RKO (cell line): ENCODE measurements at places on chromosomes 1 and 21.

DNA sequence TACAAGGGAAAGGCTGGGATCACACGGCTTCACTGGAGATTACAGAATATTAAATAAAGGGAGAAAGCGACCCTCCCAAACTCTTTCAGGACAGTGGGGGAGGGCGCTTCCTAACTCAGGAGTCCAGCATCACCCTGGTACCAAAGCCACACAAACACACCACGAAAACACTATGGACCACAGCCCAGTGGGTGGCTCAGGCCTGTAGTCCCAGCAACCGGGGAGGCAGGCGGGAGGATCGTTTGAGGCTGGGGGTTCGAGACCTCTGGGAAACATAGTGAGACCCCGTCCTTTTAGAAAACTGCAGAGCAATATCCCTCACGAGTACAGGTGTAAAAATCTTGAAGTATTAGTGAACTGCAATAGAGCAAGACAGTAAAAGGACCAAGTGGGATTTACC is 16.0 kb downstream of the TRIM11 start:
- no peak for DNase-seq

DNA sequence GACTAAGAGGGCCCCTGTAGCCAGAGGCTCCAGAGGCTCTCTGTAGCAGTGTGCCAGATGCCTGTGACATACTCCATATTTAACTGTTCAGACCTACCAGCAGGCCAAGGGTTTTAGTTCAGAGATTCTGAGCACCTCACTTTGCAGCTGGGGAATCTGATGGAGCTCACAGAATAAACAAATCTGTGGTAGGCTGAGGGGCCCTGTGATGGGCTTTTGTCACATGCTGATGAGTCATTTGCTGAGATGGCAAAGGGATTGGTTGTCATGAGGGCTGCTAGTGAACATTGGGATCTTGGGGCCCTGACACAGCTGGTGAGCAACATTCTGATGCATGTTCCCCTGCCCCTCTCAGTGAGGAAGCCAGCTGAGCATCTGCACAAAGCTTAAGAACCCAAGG is 482.2 kb downstream of the CAMTA1 start:
- peak; percentile 39 for DNase-seq

- no peak for DNase-seq
These were observed 6.7 kb downstream of the CDC7 start for GRCh38 chr1:91507328-91507727.

DNA sequence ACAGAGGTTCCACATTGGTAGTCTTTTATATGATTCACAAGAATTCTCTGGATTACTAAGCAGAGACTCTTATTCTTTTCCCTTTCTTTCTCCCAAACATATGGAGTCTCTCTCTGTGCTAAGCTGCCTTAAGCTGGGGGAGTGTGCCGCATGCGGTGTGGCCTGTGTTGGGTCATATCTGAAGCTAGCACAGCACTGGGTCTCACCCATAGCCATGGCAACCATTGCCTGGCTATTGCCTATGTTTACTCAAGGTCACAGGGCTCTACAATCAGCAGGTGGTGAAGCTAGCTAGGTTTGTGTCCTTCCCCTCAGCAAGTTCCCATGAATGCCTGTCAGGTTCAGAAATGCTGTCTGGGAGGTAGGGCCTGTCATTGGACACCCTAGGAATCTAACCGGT is 73.6 kb upstream of the ZRANB2 start:
- DNase-seq, result no peak

- DNase-seq, result no peak
These were observed 76.7 kb upstream of the VCAM1 start for GRCh38 chr1:100642826-100643225.

DNA sequence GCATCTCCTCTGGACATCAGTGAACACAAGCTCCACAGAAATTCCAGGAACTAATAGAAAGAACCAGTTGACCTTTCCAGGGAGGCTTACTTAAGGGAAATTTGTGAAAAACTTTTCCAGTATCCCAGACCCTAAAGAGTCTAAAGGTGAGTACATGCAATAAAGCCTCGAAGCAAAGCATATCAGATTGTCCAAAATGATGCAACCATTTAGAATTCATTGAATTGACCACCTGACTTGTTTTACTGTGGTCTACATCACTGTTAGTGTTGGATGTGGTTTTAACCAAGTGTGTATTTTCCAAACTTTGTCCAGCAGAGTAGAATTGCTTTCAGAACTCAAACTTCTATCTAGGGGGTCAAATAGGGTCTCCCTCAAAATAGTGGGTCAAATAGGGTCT is 76.3 kb upstream of the TIAM1 start:
- no peak for DNase-seq

- DNase-seq, result peak; percentile 21
These were observed 29.5 kb downstream of the ARHGEF16 start for GRCh38 chr1:3483801-3484444.

DNA sequence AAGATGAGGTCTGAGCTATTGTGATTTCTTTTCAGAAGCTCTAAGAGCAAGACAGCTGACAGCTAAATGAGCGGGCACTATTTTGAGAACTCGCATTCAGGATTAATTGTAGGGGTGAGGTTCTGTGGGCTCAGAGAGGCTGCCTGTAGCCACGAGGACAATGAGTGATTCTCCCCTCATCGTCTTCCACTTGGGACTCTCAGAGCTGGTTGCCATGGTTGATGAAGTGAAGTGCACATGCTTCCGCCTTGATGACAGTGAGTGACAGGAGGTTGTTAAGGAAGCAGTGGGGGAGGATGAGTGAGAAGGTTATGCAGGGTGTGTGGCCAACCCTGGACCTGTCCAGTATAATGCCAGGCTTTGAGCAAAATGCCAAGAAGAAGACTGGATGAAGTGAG is 341.7 kb downstream of the PCP4 start:
- no peak for DNase-seq

- no peak for DNase-seq
These were observed 560.1 kb downstream of the OMA1 start for GRCh38 chr1:57986432-57986831.

DNA sequence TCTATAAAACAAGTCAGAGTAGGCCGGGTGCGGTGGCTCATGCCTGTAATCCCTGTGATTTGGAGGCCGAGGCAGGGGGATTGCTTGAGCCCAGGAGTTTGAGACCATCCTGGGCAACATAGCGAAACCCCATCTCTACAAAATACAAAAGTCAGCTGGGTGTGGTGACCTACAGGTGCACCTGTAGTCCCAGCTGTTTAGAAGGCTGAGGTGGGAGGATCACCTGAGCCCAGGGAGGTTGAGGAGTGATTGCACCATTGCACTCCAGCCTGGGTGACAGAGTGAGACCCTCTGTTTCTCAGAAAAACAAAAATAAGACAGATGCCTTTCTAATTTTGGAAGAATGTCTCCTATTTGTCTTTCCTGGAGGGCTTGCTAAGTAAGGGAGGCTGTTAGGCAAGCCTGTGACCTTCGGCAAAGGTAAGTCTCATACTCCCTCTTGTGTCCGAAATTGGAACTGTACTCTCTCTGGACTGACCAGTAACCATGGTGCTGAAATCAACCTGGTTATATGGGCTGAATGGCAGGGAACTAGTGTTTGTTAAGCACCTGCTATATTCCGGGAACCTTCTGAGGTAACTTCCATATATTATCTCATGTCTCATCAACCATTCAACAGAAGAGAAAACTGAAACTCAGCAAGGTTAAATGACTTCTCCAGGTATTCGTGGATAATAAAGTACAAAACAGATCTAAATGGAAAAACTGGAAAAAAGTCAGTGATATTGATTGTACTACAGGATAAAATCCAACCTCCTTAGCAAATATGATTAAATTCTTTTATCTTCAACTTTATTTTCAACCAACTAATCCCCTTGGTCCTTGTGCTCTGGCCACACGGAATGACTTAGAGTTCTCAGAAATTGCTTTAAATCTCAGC is 11.8 kb upstream of the RAB3B start:
- DNase-seq, result peak; percentile 88

DNA sequence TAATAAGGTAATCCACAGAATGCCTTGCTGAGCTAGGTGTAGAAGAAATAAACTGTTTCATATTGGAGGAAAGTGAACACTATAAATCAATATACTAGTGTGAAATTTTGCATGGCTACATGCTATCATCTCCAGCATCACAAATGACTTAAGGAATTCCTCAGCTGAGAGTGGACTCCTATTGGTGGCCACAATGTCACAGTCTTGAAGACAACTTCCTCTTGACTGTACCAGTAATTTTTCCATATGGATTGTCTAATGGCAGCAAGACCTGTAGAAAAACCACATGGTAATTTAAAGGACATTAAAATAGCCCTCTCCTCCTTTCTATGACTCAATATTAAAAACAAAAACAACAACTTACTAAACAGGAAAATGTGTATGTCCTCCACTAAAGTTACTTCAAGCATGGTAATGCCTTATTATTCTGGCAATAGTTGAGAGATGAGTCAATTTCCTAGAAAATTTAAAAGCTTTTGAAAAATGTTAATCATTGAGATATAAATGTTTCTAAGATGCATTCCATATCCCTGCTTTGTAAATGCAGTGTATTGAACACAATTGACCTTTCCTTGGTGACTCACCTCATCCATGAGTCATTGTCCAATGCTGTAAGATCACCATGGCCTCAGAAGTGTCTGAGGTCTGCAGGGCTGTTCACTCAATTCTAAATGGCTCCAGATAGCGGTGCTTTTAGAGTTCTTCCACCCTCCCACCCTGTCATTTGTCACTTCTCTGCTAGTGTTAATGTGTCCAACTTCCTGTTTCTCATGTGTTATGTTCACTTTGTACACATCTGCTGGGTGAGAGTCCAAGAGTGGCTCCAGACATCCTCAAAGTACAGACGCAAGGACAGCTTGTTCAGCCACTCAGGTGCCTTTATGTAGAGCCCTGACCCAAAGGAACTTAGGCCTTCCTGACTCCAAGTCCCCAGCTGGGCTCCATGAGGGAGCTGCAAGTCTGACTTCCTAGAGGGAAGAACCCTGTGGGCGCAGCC is 32.8 kb upstream of the DNASE2B start:
- DNase-seq, result peak; percentile 68

- no peak for DNase-seq
These were observed 11.9 kb upstream of the C1orf159 start for GRCh38 chr1:1127551-1128451.

DNA sequence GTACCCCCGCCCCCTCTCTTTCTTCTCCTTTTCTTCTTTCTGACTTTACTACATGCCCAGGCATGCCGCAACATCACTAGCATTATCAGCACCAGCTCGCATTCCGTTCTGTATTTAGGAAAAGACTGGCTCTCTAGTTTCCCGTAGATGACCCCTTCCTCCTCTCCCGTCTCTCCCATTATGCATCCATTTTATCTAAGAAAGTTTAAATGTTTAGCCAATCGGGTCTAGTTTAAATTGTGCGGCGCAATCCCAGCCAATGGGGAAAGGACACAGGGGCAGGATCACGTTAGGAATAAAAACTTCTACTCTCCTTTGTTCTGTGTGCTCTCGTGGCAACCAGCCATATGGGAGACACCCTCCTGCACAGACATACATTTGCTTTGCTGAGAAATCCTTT is 2.3 kb upstream of the KRTAP10-7 start:
- no peak for DNase-seq

- peak; percentile 9 for DNase-seq
These were observed 126.4 kb downstream of the FAM78B start for GRCh38 chr1:166040202-166040997.

DNA sequence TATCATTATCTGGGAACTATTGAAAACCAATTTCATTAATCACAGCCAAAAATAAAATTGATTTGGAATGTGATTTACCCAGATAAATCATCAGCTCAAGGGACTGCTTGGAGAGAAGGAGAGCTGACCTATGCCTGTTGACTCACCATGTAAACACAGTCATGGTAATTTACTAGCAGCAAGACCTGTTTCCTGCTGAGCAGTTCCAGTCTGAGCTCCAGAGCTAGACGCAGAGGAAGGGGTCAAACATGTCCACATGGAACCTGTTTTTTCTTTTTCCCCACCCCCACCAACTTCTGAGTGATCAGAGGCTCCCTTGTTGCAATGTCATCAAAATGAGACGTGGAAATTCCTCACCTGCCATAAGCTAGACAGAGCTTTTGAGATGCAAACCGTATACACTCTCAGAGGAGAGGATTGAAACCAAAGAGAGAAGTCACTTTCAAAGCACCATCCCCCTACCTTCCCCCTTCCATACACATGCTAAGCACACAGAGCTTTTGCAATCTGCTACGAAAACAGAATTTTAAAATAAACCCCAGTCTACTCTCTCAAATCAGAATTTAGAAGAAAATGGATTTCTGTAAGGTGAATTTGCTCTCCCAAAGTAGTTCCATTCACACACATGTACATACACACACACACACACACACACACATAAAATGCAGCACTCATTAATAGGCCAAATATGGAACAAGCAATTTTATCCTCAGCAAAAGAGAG is 55.9 kb upstream of the PTGFRN start:
- peak; percentile 69 for DNase-seq

DNA sequence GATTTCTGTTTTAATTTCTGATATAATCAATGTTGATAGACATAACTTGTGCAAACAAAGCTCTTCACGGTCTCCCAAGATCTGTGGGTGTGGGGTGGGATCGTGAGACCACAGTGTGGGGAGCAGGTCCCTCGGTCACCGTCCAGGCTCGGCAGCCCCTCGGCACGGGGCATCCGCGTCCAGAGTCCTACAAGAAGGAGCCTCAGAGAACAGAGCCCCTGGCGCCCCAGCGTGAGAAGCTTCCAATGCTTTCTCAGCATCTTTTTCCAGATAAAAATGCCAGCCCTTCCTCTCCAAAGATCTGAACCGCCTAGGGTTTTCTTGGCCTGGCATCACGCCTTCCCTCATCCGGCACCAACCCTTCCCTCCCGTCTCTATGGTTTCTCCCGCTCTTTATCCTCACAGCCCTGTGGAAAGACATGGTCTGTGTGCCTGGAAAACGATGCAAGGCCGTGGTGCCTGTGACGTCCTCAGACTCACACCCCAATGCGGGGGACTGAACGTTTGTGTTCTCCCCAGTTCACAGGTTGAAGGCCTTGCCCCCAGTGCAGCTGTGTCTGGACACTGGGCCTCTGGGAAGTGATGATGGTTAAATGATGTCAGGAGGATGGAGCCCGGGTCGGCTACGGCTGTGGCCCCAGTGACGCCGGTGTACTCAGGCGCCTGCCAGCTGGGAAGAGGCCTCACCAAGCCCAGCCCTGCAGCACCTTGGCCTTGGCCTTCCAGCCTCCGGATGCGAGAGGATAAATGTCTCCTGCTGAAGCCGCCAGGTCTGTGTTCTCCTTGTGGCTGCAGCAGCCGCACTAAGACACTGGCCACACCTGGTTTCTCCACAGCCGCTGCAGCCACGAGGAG is 45.9 kb upstream of the COL6A2 start:
- no peak for DNase-seq

- DNase-seq, result no peak
These were observed 14.7 kb upstream of the NBPF11 start for GRCh38 chr1:148166558-148167492.

- peak; percentile 70 for DNase-seq
These were observed at the start of gene KCNQ4 for GRCh38 chr1:40783001-40783905. Gene KCNQ4, plus strand, starts transcription at chr1:40783787. Its CDS starts 307 bp downstream, at chr1:40784094.

- DNase-seq, result peak; percentile 99
These were observed 114.2 kb upstream of the IPO9 start for GRCh38 chr1:201714542-201715329.
